ENCODE measurements at places on chromosomes 3 and 15.
A peak's percentile ranks its signal among the peaks of the same experiment; 100 is the strongest.

- no peak for DNase-seq
Observed at GRCh38 chr3:152190636-152191183, 78.0 kb upstream of the MBNL1 start.

DNA sequence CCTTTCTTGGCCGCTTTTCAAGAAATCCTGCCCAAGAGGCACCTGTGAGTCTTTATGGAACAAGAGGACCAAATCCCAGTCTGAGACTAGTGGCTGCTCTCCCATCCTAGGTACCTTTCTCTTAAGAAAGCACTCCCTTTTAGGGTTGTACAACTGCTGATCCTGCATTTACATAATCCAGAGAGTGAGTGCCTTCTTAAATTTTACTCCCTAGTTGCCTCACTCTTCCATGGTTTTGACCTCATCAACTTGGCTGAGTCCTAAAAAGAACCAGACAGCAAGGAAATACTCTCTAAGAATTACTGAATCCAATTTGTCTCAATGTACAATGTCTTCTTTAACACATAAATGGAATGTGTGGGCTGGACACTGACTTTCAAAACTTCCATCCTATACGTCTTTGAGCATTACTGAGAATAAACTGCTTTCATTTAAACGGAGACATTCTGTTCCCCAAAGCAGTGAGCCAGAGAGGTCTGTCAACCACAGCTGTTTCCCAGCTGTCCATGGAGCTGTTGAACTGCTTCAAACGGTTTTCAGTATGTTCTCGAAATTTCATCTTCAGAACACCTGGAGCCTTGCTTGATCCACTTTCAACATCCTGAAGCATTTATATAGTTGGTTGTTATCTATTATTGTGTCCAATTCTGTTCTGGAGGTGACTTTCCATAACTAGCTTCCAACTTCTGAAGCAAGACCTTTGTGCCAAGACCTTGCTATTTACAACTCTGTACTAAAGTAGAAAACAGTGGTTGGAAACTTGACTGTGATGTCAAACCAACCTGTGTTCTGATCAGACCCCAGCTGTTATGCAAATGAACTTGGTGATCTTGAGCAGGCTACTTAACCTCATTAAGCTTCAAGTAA is 179.1 kb downstream of the SLC9A9 start:
- no peak for DNase-seq

- no peak for DNase-seq
Observed at GRCh38 chr15:70361891-70362290, 264.2 kb upstream of the TLE3 start.

DNA sequence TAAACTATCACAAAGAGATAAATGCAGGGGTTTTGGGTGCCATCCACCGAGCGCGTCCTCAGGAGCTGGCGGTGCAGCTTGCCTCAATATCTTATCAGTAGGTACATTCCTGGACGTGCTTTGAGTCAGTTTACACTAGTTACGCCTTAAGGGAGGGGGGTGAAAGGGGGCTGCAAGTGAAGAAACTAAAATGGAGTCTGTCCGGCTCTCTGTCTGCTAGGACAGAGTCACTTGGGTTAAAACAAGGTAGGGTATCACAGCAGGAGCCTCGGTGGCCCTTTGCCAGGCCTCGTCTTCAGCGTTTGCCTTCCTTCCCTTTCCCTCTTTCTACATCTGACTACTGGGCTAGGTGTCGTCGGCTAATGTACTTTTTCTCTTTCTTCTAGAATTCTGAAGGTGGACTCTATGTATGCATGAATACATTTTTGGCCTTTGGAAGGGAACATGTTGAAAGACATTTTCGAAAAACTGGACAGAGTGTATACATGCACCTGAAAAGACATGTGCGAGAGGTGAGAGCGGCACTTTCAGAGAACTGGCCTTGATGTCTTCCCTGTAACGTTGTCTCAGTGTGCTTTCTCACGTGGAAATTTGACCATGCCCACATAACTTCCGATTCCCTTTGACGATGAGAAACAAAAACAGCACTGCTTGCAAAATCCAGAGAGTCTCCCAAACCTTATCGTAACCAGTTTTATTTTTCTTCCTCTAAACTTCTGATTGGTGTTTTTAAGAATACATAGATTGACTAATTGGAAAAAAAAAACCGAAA is 28.8 kb downstream of the USP13 start:
- no peak for DNase-seq

DNA sequence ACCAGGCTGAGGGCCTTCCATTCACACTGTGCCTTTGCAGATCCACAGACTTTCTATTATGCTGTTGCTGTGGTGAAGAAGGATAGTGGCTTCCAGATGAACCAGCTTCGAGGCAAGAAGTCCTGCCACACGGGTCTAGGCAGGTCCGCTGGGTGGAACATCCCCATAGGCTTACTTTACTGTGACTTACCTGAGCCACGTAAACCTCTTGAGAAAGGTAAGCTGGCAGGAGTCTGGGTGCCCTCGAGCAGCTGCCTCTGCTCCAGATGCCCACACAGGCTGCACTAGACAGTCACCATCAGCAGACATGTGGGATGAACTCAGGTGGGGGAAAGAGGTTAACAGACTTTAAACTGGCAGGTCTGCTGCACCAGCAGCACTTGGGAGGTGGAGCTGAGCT is 8.3 kb downstream of the TF start:
- no peak for DNase-seq

DNA sequence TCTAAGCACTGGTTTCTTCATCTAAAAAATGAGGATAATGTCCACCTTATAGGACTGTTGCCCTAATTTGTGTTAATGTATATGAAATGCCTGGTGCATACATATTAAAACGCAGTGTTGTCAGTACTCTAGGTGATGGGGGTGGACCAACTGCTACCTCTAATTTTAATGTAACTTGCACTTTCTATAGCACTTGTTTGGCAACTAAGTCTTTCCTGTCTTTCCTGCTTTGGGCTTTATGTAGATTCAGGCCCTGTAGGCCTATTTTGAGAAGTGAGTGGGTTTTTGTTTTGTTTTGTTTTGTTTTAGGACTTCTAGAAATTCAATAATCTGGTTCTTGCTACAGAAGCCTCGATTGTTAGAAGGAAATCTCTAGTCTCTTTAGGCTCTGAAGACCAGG is 21.2 kb downstream of the SLC7A14 start:
- no peak for DNase-seq

- no peak for DNase-seq
Observed at GRCh38 chr3:118097226-118097625, 937.4 kb downstream of the IGSF11 start.

GRCh38 chr3:40037582-40037981 is 228.2 kb downstream of the MYRIP start:
- no peak for DNase-seq

GRCh38 chr15:26358708-26359107 is 414.2 kb downstream of the GABRB3 start:
- no peak for DNase-seq

DNA sequence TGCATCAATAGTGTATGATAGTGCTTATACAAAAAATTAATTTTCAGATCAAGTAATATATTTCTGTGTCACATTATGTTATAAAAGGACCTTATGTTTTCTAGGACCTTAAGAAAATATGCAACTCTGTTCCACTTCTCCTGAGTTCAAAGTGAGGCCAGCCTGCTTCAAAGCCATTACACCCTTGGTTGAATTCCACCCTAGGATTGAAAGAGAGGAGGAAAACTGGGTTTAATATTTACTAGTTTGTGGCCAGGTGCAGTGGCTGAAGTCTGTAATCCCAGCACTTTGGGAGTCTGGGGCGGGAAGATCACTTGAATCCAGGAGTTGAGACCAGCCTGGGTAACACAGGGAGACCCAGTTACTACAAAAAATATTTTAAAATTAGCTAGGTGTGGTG is 32.9 kb upstream of the NR1I2 start:
- DNase-seq = no peak

- DNase-seq = no peak
Observed at GRCh38 chr15:90957031-90957790, 2.5 kb downstream of the RCCD1 start.

- no peak for DNase-seq
Observed at GRCh38 chr3:72523429-72524151, 324.7 kb downstream of the SHQ1 start.

GRCh38 chr3:9690451-9691450 is 12.9 kb upstream of the CPNE9 start:
- no peak for DNase-seq

DNA sequence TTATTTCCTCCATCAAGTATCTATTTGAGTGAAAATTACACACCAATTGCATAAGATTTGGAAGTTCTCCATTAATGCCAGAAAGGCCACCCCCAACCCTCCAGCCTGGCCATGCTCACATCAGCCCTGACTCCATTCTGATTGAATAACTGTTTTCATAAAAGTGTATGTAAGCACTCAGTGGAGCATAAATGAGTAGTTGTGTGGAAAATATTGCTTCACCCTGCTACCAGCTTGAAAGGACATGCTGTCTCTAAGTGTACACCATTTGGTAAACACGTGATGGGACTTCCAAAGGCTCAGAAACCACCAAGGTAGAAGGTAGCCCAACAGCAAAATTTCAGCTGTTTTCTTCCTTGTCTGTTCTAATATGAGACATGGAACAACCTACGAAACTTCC is 393.8 kb downstream of the ZNF385D start:
- no peak for DNase-seq

DNA sequence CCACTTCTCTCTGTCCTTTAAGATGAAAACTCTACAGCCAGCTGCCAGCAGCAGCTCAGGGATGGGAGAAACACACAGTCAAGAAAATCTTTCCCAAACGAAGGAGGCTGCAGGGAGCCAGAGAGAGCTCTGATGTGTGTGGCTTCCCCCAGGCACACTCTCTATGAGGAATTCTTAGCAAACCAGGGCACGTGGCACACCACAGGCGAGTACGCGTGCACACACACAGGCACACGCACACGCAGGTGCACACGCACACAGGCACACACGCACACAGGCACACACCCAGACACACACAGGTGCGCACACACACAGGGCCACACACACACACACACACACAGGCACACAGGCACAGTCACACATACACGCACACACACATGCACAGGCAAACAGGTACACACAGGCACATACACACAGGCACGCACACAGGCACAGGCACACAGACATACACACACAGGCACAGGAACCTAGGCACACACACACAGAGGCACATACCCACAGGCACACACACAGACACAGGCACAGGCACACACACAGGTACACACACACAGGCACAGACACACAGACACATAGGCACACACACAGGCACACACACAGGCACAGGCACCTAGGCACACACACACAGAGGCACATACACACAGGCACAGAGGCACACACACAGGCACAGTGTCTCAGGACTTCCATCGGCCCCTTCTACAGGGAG is 91.5 kb upstream of the ATP2B2 start:
- no peak for DNase-seq

DNA sequence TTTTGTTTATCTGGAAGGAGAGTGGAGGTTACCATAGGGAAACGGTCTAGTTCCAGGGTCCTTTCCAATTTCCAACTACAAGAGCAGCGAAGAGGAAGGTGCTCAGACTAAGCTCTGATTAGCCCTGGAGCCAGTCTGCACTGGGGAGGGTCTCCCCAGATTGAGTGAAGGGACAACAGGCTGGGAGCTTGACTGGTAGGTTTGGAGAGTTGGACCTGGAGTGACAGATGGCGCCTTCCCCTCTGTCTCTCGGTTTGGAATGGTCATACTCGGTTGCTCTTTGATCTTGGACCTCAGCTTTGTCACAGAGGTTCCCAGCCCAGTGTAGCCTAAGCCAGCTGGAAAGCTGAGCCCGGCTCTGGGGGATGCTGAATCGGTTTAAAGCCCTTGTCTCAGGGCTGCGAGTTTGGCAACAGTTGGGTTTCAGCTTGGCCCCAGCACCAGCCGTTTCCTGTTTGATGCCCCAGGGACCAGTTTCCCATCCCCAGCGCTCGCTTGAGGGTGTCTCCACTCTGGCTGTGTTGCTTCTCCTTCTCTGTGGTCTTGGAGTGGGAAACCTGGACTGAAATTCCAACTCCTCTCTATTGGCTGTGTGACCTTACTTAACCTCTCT is 53.1 kb upstream of the ULK4 start:
- DNase-seq = no peak

GRCh38 chr3:137970914-137971831 is 38.8 kb upstream of the CLDN18 start:
- peak; percentile 12 for DNase-seq

DNA sequence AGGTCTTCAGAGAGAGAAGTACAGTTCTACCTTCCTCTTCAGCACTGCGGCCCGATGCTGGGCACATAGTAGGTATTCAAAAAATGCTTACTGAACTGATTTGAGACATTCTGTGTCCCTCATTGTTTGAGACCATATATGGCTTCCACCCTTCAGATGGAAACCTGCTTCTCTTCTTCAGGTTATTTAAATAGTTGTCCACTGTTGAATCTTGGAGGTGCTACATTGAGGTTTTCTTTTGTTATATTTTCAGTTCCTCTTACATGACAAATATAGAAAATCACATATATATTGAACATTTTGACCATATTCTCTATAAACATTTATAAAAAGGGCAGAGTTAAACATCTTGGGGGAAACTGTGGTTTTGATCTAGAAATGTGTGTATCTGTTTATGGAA is 200.2 kb upstream of the LRRC3B start:
- DNase-seq = no peak

DNA sequence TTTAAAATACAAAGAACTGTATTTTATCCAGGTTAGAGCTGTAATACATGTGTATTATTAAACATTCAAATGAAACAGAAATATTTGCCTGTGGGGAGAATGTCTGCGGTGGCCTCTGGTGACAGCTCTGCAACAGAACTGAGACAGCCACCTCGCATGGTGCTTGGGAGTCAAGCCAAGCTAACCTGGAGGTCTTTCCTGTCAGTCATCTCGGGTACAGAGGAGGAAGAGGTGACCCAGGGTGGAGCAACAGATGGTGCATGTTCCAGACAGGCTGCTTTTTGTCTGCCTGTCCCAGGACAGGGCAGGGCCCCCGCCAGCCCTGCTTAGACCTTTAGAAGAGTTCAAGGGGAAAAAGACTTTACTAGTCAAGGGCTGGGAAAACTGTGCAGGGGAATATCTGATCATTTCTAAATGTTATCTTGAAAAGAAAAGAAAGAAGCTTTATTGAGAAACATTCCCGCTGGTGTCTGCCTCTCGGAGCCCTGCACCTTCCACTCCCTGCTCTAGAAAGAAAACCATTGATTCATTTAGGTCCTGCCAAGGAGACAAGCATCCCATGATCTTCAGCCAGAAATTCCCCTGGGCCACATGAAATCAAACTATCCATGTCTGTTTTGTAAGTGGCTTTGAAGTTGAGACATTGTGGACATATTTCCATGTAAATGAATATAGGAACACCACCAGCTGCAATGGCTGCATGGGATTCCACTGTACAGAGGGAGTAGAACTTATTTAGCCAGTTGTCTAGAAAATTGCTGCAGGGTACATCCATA is 5.5 kb upstream of the NR2E3 start:
- DNase-seq = no peak

DNA sequence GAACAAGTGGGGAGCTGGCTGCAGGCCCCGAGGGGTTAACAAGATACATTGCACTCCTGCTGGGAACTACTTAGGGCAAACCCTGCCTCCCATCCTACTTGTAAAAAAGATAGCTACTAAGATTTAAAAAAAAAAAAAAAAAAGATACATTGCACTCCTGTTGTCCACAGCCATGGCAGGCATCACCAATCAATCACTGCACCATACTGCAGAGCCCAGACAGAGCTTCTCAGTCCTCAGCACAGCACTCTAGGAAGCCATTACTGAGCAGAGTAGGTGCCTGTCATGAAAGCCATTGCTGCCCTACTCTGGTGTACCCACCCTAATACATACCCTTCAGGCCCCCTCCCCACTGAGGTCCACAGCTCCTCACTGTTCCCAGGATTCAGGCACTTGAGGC is 64.8 kb downstream of the RASGRF1 start:
- DNase-seq = no peak

- DNase-seq = no peak
Observed at GRCh38 chr15:40940296-40940801, 11.2 kb downstream of the DLL4 start.

GRCh38 chr3:52091586-52092270 is 35.4 kb upstream of the DUSP7 start:
- DNase-seq = no peak
